Stimulated activated CD4-positive, alpha-beta T cell treated with anti-CD3 and anti-CD28 coated beads, Interleukin-15, amount 100 ng/mL, for 1 hour (primary cell): ENCODE measurements at places on chromosomes 7 and 10.

DNA sequence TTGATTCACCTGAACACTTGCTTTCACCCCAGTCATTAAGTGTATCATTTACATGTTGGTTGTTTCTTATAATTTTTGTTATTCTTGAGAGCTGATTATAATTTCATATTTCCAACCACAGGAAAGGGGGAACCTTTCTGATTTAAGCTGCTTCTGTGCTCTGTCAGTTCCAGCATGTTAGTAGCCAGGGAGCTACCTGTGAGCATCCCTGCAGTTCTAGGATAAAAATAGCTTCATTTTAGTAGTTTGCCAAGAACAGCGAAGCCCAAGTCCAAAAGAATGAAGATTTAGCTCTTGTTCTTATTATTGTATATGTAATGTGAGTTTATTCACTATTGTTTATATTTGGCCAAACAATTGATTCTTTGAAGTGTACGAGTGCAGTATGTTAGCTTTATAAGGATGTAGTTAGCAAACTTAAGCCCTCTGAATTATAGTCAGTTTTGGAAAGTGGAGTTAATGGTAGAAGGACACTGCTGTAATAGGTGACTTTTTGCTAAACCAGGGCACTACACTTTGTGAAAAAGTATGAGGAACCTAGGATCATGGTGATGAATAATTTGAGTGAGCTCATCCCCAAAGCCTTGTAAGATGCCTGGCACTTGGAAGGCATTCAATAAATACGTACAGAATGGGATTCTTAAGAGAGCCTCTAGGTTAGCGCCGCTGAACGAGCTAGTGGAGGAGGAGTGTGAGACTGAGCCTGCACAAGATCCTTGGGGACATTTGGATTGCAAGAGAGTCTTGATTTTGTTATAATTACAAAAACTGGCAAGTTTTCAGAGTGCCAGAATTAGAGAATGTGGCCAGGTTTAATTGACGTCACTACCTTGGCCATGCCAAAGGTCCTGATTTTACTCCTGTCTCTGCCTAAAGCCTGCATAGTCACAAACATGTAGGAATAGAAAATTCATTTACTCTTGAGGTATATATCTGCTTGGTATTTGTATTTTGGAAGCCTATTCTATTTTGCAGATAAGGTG, 29.8 kb downstream of the DNAH11 start:
- no peak for DNase-seq

DNA sequence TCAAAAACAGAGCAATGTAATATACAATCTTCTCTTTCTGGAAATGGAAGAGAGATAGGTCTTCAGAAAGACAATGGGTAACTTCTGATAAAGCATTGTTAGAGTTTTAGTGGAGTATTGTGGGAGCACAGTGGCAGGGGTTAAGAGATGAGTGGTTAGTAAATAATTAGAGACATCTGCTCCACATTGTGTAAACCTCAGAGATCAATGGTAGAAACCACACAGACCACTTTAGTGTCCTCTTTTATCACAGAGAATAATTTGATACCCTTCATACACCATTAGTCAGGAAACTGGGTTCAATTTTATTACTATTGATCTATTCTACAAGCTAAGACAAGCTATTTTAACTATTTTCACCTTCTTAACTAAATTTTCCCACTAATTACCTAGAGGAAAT, 35.9 kb upstream of the MAGI2 start:
- no peak for DNase-seq

DNA sequence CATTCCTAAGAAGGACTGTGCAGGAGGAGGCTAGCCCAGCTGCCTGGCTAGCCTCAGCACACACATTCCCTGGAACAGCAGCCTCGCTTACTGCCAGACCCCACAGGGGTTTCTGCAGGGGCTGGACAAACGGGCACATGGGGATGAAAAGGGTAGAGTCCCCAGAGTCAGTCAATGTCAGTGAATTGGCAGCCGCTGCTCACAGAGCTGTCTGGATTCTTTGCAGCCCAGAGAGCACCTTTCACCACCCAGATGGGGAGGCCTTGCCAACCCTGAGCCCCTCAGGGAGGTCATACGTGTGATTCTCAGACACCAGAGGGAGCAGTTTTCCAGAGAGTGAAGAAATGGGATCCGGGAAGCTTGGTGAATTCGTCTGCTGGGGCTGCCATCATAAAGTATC, 143.3 kb downstream of the KCNMA1 start:
- no peak for DNase-seq

DNA sequence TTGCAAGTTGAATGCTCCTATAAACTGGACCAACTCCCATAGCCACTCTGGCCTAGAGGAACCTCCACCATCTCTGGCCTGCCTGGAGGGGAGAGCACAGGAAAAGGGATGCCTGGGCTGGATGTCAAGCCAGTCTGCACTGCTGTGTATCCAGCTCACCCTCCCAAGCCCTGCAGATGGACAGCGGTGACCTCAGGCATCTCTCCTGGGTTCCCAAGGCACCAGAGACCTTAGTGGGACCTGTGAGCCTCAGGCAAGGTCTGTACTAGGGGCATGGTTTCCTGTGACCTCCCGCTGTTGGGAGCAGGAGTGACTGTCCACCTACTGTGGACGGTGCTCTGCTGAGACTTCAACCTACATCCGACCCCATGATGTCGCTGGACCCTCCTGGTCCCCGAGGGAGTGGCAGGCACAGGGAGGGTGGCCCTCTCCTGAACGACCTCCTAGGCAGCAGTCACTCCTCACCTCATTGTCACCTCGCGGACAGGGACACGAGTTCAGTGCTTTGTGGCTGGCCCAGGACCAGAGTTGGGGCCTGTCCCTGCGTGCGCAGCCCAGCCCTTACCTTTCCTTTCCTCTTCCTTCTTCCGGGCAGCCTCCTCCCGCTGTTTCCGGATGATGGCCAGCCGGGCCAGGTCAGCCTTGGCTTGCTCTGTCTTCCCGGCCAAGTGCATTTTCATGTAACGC, 11.0 kb downstream of the PDAP1 start:
- DNase-seq: no peak

DNA sequence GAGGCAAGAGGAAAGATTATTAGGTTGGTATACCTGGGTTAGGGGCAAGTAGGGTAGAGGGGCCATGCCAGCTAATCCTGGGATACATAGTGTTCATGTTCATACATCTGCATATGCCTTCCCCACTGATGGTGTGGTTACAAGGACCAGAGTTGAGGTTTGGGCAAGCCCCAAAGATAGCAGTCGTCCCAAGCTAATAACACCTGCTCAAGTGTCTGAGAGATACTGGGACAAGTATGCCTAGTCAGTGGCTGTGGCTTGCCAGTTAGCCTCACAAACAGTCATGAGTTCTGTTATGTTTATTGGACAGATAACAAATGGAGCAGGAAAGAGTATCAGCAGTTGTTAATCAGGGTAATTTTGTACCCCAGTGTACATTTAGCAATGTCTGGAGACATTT, 139.6 kb downstream of the ADAM22 start:
- no peak for DNase-seq

DNA sequence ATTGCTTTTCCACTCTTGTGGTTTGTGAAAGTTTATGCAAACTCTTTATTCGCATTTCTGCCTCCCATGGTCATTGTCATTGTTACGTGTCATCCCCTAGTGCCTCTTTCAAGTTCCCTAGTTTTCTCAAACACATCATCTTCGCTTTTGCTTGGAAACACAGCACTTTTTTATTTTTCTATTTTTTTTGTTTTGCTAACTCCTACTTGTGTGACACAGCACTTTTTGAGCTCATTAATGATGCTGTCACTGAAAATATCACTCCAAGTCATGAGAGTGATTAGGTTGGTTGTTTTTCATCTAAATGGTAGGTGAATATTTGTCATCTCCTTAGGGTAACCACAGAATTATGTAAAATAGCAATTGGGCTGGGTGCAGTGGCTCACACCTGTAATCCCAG, 8.5 kb upstream of the STX1A start:
- no peak for DNase-seq
